ENCODE measurements at places on chromosomes 2 and 18.

- DNase-seq: no peak
Observed at GRCh38 chr2:151481744-151482143, 72.0 kb downstream of the RIF1 start.

GRCh38 chr2:48356701-48357325 is 173.1 kb upstream of the STON1 start:
- no peak for DNase-seq

DNA sequence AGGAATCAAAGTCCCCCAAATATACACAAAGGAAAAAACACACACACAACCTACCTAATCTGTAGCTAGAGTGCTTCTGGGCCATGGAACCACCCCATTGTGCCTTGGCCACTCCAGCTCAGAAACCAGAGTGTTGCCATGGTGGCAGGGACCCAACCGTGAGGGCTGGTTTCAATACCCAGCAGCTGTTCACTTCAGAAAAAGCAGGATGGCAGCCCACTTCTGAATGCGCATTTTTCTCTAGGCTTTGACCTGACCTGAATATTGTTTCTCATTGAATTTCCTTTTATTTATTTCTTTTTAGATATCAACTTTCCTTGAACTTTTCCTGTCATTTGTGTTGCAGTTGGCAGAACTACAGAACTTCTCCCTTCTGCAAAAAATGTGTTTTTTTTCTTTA is 43.0 kb upstream of the EHBP1 start:
- no peak for DNase-seq

GRCh38 chr2:42438685-42439084 is 55.1 kb downstream of the KCNG3 start:
- DNase-seq: no peak

DNA sequence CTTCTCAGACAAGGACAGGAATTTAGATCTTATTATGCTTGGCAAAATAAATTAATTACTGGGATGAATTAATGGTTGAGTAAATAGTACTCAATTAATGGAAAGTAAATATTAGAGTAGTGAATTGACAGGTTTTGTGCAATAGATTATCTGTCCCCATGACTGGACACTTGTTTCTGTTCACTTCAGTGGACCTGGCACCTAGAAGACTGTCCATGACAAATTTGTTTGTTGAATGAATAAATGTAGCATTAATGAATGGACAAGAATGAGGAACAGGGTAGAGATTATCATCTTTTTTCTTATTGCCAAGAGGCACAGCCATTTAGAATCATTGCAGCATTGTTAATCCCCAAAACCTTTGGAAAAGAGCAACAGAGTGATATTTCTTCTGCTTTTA is 570.0 kb upstream of the CRIM1 start:
- no peak for DNase-seq

DNA sequence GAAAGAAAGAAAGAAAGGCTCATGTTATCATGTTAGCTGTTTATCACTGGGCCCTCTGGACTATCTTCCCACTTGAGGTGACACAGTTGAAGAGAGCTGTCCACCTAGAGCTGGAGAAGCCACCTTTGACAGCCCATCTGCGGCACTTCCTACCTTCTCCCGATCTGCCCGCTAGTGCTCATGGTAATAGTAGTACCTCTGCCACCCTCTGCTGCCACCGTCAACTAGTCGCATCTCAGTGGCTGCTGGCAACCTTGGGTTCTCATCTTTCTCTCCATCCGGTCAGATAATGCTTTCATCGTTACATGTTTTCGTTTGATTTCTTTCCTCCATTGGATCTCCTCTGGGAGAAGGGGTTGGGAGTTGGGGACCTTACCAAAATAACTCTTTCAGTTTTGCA is 63.2 kb upstream of the COPS8 start:
- DNase-seq: no peak

- no peak for DNase-seq
Observed at GRCh38 chr2:71327916-71328315, 3.7 kb upstream of the ZNF638 start.

DNA sequence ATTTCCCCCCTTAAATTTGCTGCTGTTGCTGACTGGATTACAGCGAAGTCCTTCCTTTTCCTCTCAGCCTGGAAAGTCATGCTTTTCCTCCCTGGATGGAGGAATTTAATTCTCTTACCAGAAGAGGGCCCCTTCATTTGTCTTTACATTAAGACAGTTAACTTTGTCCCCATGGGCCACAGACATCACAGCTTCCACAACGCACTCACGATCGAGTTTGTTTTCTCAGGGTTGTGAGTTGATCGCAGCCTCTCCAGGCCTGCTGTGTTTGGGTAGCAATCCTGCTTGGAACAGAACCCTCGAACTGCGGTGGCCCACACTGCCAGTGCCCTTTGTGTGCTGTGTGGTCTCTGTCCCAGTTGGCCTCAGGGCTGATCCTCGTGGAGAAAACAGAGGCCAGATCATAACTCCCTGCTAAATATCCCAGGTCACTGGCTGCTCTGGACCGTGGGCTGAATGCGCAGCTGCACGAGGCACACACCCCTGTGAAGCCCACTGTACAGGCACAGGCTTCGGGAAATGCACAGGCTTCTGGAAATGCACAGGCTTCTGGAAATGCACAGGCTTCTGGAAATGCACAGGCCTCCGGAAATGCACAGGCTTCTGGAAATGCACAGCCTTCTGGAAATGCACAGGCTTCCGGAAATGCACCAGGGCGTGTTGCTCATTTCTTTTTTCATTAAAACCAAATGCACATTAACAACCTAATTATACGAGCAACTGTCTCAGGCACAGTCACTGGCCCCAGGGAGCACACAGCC is 2.2 kb upstream of the PDIA6 start:
- no peak for DNase-seq

- no peak for DNase-seq
Observed at GRCh38 chr2:175815537-175815936, 186.5 kb downstream of the LNPK start.

DNA sequence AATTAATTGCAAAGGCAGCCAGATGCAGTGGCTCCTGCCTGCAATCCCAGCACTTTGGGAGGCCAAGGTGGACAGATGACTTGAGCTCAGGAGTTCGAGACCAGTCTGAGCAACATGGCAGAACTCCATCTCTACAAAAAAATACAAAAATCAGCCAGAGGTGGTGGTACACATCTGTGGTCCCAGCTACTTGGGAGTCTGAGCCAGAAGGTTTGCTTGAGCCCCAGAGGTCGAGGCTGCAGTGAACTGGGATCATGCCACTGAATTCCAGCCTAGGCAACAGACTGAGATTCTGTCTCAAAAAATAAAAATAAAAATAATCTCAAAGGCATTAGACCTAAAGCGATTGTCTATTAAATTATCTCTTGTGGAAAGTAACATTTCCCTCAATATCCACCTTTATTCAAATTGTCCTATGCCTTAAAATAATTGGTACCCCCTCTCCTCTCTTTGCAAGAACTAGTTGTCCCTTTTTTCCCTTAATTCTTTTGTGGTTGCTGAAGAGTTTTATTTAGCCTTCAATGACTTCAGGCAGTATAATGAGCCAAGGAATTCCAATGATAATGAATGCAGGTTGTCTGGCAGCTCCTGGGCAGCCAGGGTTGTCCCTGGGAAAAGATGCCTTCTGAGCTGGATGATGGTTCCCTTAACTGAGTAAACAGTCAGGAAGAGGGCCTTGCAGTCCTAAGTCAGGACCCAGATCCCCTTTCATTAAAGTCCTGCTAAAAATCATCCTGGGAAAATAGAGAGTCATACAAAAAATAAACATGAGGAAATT is 32.2 kb downstream of the GPR75 start:
- DNase-seq: no peak

DNA sequence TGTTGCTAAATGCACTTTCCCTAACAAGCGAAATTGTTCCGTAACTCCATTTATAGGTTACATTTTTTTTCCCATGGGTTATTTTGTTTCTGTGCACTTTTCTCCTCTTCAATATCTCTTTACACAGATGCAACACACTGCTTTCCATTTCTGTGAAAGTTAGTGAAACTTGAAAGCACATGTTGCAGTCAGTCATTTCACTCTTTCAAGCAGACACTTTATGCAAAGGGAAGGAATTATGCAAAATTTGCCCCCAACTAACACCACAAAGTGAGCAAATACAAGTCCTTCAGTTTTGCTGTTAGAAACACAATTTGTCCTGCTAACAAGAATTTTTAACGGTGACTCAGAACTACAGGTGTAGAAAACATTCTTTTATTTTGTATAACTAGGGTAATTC is 124.8 kb downstream of the PTH2R start:
- DNase-seq: no peak

GRCh38 chr2:101081375-101081907 is 69.7 kb downstream of the TBC1D8 start:
- DNase-seq: no peak

GRCh38 chr2:201881741-201882140 is 75.4 kb downstream of the CDK15 start:
- DNase-seq: no peak

GRCh38 chr18:10751653-10752052 is 225.8 kb downstream of the NAPG start:
- no peak for DNase-seq

DNA sequence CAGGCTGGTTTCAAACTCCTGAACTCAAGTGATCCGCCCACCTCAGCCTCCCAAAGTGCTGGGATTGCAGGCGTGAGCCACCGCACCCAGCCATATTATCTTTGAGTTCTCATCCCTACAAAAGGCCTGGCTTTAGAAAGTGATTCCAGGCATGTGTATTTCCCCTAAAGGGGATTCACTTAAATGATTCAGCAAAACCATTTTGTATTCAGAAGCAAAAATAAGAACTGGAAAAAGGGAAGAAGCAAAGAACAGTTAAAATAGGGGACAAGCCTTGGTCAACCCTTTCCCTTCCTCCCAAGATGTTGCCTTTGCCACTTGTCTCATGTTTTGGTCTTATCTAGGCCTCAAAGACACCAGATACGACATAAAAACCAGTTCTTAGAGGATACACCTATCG is 10.5 kb downstream of the TM4SF20 start:
- no peak for DNase-seq

DNA sequence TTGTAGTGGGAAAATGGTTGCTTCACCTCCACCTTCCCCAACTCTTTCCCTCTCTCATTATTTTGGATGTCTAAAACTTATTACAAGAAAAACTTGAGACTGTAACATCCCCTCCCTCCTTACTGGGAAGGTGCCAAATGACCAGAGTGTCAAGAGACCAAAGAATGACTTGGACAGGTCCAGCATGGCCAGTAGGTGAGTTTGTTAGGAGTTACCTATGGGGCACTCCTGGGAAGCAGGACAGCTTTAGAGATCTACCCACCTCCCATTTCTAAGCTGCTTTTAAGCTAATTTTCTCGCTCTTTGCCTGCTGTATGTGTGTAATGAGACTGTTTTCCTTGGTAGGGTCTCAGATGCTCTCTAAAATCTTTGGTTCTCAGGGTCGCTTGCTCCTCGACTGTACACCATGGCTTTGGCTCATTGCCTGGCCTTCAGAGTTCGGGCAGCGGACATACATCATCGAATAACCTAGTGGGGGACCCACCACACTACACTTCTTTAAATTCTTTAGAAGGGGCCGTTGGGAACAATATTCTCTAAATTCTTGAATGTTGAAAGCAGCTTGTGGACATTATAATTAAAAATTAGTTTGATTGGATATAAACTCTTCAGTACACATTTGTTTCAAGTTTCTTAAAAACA is 45.2 kb downstream of the SLC30A6 start:
- no peak for DNase-seq

DNA sequence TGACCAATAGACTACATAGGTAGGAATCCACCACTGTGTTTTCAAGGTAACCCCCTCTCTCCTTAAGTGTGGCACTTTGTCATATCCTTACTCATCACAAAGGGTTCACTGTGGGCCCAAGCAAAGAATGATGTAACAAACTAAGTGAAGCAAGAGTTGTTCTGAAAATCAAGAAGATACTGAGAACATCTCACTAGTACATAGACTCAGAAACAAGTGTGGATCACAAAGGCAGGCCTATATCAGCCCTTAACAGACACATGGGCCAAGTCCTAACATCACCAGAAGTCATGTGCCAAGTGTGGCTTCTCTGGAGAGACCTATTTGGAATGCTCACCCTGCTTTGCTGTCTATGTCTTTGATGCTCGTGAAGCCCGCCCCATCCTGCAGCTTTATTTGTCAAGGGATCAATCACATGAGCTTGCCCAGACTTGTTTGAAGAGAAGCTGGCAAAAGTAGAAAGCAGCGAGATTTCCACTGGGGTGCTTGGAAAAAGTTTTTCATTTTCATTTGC is 131.2 kb upstream of the TTC39C start:
- no peak for DNase-seq

- no peak for DNase-seq
Observed at GRCh38 chr2:193743089-193743488, 1548.4 kb upstream of the TMEFF2 start.

- no peak for DNase-seq
Observed at GRCh38 chr18:21463718-21464117, 136.8 kb downstream of the ESCO1 start.

DNA sequence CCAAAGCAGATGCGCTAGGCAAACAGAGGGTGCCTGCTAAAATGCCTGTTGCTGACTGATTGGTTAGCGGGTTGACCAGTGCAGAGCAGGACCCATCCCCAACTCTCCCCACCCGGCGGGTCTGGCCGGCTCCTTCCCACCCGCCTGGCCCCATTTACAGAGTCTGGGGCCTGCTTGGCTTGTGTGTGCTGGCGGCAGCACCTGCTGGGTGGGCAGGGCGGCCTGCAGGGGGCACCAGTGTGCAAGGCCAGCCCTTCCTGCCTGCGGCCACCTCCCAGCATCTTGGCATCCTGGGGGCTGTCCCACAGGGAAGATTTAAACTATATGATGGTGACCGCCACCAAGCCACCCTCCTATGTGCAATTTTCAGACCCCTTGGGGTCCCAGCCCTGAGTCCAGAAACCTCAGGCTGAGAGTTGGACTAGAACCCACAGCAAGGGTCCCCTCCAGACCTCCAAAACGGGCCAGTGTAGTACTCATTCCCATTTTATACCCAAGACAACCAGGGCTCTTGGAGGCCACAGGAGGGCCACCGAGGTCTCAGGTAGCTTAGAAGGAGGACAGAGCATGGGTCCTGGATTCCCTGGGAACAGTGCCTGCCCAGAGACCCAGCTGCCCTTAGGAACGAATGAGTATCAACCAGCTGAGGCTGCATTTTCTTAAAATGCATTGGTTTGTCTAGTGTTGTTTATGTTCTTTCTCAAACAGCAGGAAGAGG is 173.6 kb downstream of the SMAD7 start:
- peak; percentile 26 for DNase-seq

- DNase-seq: no peak
Observed at GRCh38 chr2:12493031-12493513, 223.7 kb upstream of the TRIB2 start.

GRCh38 chr2:180240774-180241173 is 233.7 kb upstream of the CWC22 start:
- DNase-seq: no peak

DNA sequence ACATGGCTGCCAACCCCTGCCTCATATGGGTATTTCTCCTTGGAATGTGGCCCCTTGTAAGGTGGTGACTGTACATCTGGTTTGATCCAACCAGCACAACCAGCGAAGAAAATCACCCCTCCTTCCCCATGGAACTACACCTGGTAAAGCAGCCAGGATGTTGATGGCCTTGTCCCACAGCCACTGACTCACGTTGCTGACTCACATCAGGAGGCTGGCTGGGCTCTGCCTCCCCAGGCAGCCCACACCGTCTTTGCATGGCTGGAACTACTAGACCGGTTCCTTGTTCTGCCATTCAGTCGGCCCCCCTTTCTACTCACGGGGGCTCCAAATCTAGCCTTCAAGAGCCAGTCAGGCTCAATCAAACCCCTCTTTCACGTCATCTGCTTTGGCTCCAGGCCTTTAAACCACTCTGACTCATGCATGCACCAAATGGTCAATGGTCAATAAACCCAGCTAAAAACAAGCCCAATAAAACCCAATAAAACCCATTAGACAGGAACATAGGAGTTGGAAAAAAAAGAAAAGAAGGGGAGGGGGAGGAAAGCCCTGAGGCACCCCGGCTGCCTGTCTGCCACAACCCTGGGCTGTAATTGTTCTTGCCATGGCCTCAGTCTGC is 114.8 kb downstream of the PLB1 start:
- DNase-seq: no peak

All from stimulated activated CD8-positive, alpha-beta memory T cell treated with anti-CD3 and anti-CD28 coated beads, Interleukin-4, amount 100 ng/mL, for 4 hours (primary cell).